Activated B cell treated with CpG ODN at 0.5 μM for 24 hours (primary cell): ENCODE measurements at places on chromosomes 11 and 22. TPM values are rescaled to one million over a fixed set of nuclear protein-coding genes. Genes with fewer than 3 reads are reported as not detected.

DNA sequence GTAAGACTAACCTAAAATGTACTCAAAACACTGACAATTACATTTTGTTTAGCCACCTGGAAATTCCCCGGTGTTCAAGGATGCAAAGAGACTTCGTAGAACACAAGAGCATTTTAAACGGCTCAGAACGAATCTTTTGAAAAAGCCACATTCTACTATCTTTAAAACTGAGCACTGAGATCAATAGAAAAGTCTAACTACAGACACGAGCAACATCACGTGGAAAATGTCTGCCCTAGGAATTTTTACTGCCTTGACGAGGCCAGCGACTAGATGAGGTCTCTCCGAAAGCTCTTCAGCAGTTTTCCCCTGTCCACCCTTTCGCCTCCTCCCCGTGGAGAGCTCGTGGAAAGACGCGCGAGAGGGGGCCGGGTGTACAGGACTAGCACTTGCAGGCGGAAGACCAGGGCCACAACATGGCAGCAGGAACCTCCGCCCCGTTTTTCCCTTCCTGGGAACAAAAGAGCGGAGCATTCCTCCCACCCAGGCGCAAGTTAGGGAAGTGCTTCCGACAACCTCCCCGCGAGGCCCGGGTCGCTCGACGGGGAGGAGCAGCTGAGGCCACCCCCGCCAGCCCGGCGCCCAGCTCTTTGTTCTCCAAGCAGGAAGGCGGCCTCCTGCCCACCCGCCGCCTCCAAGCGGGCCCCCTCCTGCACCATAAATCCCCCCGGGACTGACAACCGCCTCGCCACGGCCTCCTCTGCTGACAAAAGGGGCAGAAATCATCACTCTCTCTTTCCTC is 1.1 kb downstream of the EIF4G2 start:
- peak overlapping the region; percentile 99 for H3K27ac ChIP-seq
- peaks cover 58% of the 10 kb centered on the region for H3K36me3 ChIP-seq
- peak; percentile 54 for DNase-seq
- peaks cover 46% of the 10 kb centered on the region for H3K4me1 ChIP-seq

GRCh38 chr11:48055292-48056132 is 75.2 kb downstream of the PTPRJ start:
- peak overlapping the region; percentile 64 for H3K4me3 ChIP-seq
- H3K4me1 ChIP-seq: peaks cover 83% of the 10 kb centered on the region
- no peak for DNase-seq
- H3K27me3 ChIP-seq: no peaks in the 10 kb centered on the region

GRCh38 chr22:35442471-35442870 is 42.5 kb downstream of the MCM5 start:
- no peaks in the 10 kb centered on the region for H3K27me3 ChIP-seq
- H3K36me3 ChIP-seq: peaks cover 47% of the 10 kb centered on the region
- no peaks in the 10 kb centered on the region for H3K4me1 ChIP-seq
- no peak overlapping the region for H3K4me3 ChIP-seq
- DNase-seq: no peak
- H3K27ac ChIP-seq: no peak overlapping the region

GRCh38 chr11:1928470-1928890 is 9.0 kb downstream of the TNNT3 start:
- no peaks in the 10 kb centered on the region for H3K36me3 ChIP-seq
- H3K27ac ChIP-seq: no peak overlapping the region
- peaks cover 29% of the 10 kb centered on the region for H3K27me3 ChIP-seq
- no peak for DNase-seq
- H3K4me3 ChIP-seq: no peak overlapping the region

DNA sequence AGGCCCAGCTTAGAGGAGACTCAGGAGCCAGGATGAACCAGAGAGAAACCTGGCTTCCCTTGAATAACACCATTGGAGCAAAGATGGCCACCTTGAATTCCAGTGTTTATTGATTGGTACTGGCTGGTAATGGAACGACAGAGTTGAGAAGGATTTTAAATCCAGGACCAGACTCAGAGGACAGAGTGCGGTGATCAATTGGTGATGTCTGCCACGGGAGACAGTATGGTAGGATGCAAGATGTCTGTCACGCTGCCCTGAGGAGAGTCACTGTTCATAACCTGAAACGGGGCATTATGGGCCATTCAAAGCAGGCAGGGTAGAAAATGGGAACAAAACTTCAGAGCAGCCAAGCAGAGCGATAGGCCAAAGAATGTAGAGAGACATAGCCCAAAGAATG is 55.4 kb upstream of the ISX start:
- H3K36me3 ChIP-seq: no peaks in the 10 kb centered on the region
- no peak overlapping the region for H3K27ac ChIP-seq
- no peak overlapping the region for H3K4me3 ChIP-seq
- H3K4me1 ChIP-seq: no peaks in the 10 kb centered on the region
- no peak for DNase-seq

- peak; percentile 47 for DNase-seq
- peaks cover 10% of the 10 kb centered on the region for H3K36me3 ChIP-seq
- H3K27ac ChIP-seq: peak within 1 kb of the TSS; percentile 89
- H3K4me1 ChIP-seq: peaks cover 86% of the 10 kb centered on the region
- H3K27me3 ChIP-seq: no peaks in the 10 kb centered on the region
- peak within 1 kb of the TSS; percentile 85 for H3K4me3 ChIP-seq
These were observed at the start of the genes C11orf21 and TSPAN32 for GRCh38 chr11:2301631-2302305. TSS of gene C11orf21 (minus strand) at chr11:2301918. CDS start at chr11:2301808, 110 bp downstream. TSS of gene TSPAN32 (plus strand) at chr11:2302013. CDS start at chr11:2302150, 137 bp downstream.

GRCh38 chr22:30357650-30358215 is 926 bp downstream of the CCDC157 start:
- H3K4me3 ChIP-seq: peak overlapping the region; percentile 92
- no peak for DNase-seq
- peaks cover 26% of the 10 kb centered on the region for H3K36me3 ChIP-seq
- peak overlapping the region; percentile 24 for H3K27ac ChIP-seq

DNA sequence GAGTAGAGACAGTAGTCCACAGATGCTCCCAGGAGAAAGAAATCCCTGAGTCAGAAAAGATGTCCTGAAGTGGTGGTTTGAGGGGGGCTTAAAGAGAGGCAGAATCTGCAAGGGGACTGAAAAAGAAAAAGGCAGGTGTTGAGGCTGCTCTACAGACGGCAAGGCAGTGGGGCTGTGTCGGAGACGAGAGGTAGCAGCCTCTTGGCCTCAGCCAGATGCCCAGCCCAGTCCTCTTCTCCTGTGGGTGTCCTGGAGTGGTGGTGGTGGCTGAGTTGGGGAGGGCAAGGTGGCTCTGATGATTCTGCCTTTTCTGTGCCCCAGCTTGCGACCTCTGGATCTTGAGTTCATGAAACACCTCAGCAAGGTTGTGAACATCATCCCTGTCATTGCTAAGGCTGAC is 9.3 kb upstream of the WBP2NL start:
- H3K36me3 ChIP-seq: no peaks in the 10 kb centered on the region
- H3K27ac ChIP-seq: no peak overlapping the region
- H3K4me1 ChIP-seq: no peaks in the 10 kb centered on the region
- no peak for DNase-seq
- peaks cover 13% of the 10 kb centered on the region for H3K27me3 ChIP-seq

The MEI1 gene
- total RNA-seq: 28.9 and 31.3 TPM in 2 replicates

DNA sequence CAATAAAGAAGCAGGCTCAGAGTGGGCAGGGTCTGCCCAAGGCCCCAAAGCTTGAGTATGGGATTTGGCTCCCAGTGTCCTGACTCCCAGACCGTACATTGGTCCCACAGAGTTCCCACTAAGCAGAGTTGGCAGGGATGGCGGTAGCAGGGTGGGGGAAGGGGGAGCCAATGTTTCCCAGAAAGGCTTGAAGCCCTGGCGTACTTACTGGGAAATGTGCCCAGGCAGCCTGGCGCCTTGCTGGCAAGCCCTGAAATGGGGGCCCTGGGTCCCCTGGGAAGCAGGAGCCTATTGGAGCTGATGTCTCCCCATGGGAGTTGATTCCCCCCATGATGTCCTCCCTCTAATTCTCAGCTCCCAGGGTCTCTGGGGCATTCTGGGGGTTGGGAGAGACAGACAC is 9.3 kb downstream of the ARHGEF17 start:
- no peak for DNase-seq
- no peaks in the 10 kb centered on the region for H3K36me3 ChIP-seq
- H3K27ac ChIP-seq: no peak overlapping the region
- peaks cover 10% of the 10 kb centered on the region for H3K4me1 ChIP-seq
- no peak overlapping the region for H3K4me3 ChIP-seq
- H3K27me3 ChIP-seq: peaks cover 2% of the 10 kb centered on the region

- peaks cover 50% of the 10 kb centered on the region for H3K4me1 ChIP-seq
- no peaks in the 10 kb centered on the region for H3K27me3 ChIP-seq
- peaks cover 30% of the 10 kb centered on the region for H3K36me3 ChIP-seq
- H3K4me3 ChIP-seq: peak overlapping the region; percentile 93
- no peak for DNase-seq
These were observed 546 bp downstream of the DRAP1 start for GRCh38 chr11:65919573-65920371.

DNA sequence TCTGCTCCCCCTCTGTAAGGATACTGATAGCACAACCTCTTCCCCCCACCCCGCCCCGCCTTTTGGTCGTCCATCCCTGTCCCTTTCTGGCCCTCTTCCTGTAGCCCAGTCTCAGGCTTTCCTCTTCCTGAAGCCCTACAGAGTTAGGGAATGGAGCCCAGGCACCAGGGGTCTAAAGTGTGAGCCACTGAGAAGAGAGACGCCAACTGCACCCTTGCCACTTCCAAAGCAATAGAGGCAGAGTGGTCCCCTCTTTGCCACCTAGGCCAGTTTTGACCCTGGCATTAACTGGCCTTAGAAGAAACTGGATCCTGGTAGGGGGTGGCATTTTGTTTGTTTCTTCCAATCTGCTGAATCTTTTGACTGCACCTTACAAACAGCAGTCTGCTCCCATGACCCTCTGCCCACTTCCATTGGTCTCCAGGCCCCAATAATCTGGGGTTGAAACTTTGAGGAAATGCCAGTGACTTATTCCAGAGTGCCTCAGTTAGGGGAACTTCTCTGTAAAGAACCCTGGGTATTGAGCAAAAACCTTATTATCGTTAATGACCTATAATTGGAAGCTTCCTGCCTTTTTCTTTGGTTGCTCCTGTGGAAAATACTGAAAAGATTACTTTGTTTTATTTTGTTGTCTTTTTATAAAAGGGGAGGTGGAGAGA is 9.7 kb upstream of the GRK2 start:
- peaks cover 57% of the 10 kb centered on the region for H3K36me3 ChIP-seq
- no peak overlapping the region for H3K4me3 ChIP-seq
- H3K4me1 ChIP-seq: peaks cover 11% of the 10 kb centered on the region
- no peak for DNase-seq
- H3K27me3 ChIP-seq: no peaks in the 10 kb centered on the region

- DNase-seq: no peak
- H3K27me3 ChIP-seq: no peaks in the 10 kb centered on the region
- H3K36me3 ChIP-seq: no peaks in the 10 kb centered on the region
- no peak overlapping the region for H3K4me3 ChIP-seq
- H3K4me1 ChIP-seq: no peaks in the 10 kb centered on the region
- H3K27ac ChIP-seq: no peak overlapping the region
These were observed 69.5 kb downstream of the ARHGAP42 start for GRCh38 chr11:100756559-100756958.

DNA sequence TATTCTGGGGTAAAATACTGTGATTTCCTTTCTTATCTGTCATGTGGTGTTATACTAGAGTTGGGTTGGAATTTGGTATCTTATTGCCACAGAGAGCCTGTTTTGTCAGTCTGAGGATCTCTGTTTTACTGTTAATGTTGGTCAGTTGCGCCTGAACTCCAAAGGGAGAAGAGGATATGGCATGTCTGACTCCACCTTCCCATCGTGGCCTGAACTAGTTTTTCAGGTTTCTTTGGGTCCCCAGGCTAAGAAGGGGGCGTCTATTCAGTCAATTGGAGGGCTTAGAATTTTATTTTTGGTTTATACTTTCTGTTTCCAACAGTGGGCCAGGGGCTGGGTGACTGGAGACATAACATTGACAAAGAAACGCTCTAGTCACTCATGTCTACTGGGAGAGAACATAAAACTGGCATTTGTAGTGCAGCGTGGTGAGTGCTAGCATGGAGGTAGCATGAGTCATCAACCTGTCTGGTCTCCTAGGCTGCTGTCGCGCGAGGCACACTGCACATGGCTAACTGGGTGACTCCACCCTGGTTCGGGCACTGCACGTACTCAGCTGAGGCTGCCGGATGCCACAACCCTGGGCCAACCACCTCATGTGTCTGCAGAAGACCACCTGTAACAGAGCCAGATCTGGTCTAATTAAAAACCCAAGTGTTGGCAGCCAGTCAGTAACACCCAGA is 120.1 kb upstream of the OR9Q1 start:
- no peak overlapping the region for H3K4me3 ChIP-seq
- H3K4me1 ChIP-seq: no peaks in the 10 kb centered on the region
- peaks cover 21% of the 10 kb centered on the region for H3K27me3 ChIP-seq
- H3K36me3 ChIP-seq: no peaks in the 10 kb centered on the region
- DNase-seq: no peak

The PATL1 gene
- 42.0 and 45.1 TPM in 2 replicates for total RNA-seq

DNA sequence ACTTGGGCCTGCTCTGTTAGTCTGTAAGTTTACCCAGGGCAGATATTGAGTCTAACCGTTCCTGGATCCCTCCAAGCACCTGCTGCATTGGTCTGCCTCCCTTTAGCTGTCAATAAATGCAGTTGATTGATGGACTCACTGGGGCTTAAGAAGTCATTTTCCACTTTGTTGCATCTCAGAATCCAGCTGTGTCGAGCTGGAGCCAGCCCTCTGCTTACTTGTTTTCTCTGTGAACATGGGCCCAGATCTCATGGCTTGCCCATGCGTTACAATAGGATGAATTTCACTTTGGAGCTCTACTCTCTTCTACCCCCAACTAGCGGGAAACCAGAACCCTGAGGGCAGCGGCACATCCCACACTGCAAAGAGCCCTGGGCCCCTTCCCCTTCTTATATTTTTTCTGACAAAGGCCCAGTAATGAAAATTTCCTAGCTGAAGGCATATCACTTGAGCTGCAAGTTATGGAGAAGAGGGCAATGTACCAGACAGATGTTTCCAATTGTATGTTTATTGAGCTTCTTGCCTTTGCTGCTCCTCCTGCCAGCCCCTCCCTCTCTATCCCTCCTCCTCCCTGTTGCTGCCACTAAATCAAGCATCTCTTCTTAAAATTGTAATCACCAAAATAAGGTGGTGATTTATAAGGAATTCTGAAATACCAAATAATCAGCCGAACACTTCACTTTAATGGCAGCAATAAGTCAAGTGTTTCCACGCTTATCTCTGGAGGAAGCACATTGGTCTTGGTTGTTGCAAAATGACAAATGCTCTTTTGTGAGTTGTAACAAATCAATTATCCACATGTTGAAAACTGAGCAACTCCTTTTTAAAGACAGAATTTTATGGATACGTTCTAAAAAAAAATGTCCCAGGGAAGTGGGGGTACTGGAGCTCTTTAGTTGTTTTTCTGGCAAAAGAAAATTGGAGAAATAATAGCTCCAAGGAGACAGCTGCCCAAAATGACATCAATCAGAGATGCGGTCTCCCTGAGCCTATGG is 212.3 kb upstream of the ZBED5 start:
- no peak for DNase-seq
- no peaks in the 10 kb centered on the region for H3K36me3 ChIP-seq
- no peaks in the 10 kb centered on the region for H3K4me1 ChIP-seq
- H3K27me3 ChIP-seq: peaks cover 2% of the 10 kb centered on the region
- no peak overlapping the region for H3K4me3 ChIP-seq
- no peak overlapping the region for H3K27ac ChIP-seq

- H3K27ac ChIP-seq: no peak overlapping the region
- H3K4me3 ChIP-seq: no peak overlapping the region
- DNase-seq: no peak
- H3K36me3 ChIP-seq: no peaks in the 10 kb centered on the region
- H3K4me1 ChIP-seq: no peaks in the 10 kb centered on the region
- peaks cover 27% of the 10 kb centered on the region for H3K27me3 ChIP-seq
These were observed 48.1 kb upstream of the HMGXB4 start for GRCh38 chr22:35209203-35209602.

- no peaks in the 10 kb centered on the region for H3K27me3 ChIP-seq
- H3K36me3 ChIP-seq: no peaks in the 10 kb centered on the region
- no peak overlapping the region for H3K27ac ChIP-seq
These were observed 29.5 kb upstream of the MYH9 start for GRCh38 chr22:36417281-36417686.

The GAS2 gene
- total RNA-seq: 2.6 and 3.5 TPM in 2 replicates

- no peak overlapping the region for H3K4me3 ChIP-seq
- no peaks in the 10 kb centered on the region for H3K4me1 ChIP-seq
- no peaks in the 10 kb centered on the region for H3K36me3 ChIP-seq
These were observed 24.4 kb downstream of the SHANK3 start for GRCh38 chr22:50696799-50697561.
